Stimulated activated CD4-positive, alpha-beta T cell treated with anti-CD3 and anti-CD28 coated beads, Interleukin-12 subunit alpha, Interleukin-12 subunit beta, amount 100 ng/mL, for 24 hours (primary cell): ENCODE measurements at places on chromosomes 2 and 18.

GRCh38 chr2:119429225-119429981 is 2.3 kb upstream of the TMEM37 start:
- DNase-seq: no peak

GRCh38 chr2:146506851-146507250 is 1338.0 kb upstream of the ACVR2A start:
- DNase-seq: no peak

DNA sequence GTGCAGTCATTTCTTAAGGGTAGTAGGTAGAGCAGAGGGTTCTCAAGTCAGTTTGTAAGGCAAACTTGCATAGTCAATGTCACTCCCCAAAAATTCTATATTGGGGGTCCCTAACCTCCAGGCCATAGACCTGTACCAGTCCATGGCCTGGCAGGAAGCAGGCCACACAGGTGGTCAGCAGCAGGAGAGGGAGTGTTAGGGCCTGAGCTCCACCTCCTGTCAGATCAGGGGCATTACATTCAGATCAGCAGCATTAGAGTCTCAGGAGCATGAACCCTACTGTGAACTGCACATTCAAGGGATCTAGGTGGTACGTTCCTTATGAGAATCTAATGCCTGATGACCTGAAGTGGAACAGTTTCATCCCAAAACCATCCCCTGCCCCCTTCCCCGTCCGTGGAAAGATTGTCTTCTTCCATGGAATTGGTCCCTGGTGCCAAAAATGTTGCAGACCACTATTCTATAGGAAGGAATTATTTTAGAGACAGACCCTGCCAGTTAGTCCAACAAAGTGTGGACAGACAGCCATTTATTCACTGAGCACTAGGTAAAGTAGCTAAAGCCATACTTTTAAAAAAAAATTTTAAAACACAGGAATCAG is 6.7 kb downstream of the COA5 start:
- no peak for DNase-seq

- no peak for DNase-seq
These were observed 440.8 kb upstream of the CDH20 start for GRCh38 chr18:60892441-60892840.

GRCh38 chr2:38945911-38946310 is 56.2 kb downstream of the ARHGEF33 start:
- no peak for DNase-seq

DNA sequence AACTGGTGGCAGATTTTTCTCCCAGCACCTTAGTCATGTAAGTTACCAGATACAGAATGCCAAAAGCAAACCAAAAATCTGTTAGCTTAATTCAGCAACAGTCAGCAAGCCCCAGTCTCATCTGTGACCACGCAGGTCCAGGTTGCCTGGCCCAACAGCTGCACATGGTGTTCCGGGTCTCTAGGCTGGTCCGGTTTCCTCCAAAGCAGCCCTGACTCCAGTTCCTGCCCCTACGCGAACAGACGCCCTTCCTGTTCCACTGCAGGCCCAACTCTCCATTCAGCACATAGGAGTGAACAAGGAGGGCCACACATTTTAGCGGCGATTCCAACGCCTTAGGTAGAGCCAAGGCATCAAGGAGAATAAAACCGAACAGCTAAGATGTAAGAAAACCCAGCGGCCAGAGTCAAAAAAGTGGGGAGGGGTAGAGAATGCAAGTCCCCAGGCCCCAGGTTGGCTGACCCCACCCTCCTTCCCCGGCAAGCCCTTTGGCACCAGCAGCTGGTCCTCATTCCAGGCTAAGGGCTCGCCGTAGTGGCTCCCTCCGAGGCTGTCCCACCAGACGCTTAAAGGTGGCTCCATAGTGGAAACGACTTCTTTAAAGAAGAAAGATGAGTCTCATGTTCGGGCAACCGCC is 1.5 kb downstream of the STK25 start:
- DNase-seq: no peak

DNA sequence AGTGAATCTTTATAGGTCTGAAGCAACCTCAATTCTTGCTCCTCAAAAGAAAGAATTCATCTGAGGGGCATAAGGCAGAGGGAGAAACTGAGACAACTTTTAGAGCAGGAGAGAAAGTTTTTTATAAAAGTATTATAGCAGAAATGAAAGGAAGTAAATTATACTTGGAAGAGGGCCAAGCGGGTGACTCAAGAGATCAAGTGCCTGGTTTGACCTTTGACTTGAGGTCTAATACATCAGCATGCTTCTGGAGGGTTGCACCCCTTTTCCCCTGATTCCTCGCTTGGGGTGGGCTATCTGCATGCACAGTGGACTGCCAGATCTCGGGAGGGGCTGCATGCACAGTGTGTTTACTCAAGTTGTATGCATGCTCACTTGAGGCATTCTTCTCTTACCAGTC is 268.5 kb upstream of the LRATD1 start:
- no peak for DNase-seq

DNA sequence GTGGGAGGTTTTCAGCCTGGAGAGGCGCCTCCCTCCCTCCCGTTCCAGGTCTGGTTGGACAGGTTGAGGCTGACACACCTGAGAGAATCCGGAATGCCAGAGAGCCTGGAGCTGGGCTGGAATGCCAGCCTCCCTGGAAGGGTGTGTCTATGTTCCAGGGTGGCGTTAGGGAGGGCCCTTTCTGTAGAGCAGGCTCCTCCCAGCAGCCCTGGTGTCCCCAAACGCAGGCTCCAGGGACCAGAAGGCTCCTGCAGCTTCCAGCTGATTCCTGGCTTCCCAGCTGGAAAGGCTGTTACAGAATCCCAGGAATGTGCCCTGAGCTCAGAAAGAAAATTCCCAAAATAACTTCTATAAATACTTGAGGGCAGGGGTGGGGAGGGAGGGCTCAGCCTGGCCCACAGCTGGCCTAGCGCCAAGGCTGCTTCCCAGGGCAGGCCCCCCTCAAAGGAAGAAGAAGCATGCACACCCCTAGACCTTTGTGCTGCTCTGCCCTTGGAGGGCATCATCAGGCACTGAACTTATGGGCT is 85.4 kb downstream of the STPG4 start:
- DNase-seq: no peak

GRCh38 chr18:23380817-23381216 is 72.3 kb upstream of the RIOK3 start:
- no peak for DNase-seq

- no peak for DNase-seq
These were observed 14.2 kb downstream of the NIFK start for GRCh38 chr2:121722479-121722878.

DNA sequence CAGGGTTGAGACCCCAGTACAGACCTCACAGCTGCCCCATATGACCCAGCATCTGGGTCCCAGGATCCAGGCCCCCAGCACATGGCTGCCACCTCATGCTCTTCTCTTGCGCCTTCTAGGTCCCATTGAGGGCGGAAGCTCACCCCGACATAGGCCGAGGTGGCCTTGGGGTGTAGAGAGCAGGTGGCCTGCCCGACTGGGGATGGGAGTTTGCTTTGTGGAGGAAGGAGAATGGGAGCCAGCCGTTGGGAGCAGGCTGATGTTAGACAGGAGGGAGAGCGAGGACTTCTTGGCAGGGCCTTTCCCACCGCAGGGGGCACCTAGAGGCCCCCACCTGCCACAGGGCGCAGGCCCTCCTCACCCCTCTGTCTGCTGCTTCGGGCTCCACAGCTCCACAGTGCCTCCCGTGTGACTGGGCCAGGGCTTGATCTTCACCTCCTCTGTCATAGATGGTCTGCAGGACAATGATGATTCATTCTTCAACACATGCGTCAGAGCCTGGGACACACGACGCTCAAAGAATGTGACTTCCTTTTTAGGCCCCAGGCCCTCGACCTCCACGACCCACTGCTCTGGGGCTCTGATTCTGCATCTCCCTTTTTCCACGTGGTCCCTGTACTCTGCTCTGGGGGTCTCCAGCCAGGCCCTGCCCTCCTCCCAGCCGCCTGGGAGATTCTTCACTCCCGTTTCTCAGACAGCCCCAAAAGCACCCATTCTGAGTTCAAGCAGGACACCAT is 86.6 kb upstream of the ODC1 start:
- no peak for DNase-seq

GRCh38 chr2:240348522-240348921 is 86.9 kb upstream of the GPC1 start:
- no peak for DNase-seq

DNA sequence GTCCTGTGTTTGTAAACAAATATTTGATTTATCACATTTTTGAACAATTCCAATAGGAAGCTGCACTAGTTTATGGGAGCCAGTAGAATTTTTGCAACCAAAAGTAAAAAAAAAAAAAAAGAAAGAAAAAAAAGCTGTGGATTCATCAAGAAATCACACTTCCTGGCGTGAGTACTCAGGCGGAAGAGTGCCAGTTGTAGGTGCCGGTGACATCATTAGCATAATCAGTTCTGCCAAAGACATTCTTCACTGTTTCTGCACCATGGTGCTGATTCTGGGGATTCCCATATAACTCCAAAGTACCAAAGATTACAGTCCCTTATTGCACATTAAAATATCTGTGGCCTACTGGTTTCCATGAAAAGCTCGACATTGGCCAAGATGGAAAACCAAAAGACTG is 32.8 kb downstream of the RAPGEF4 start:
- DNase-seq: no peak

GRCh38 chr18:79216176-79216575 is 147.0 kb downstream of the ATP9B start:
- no peak for DNase-seq
